ENCODE measurements at places on chromosomes 5 and 9. TPM values are rescaled to one million over a fixed set of nuclear protein-coding genes. Genes with fewer than 3 reads are reported as not detected.
A peak's percentile ranks its signal among the peaks of the same experiment; 100 is the strongest.

- H3K4me1 ChIP-seq = peaks cover 40% of the 10 kb centered on the region
- no peak overlapping the region for H3K4me3 ChIP-seq
- peak overlapping the region; percentile 35 for H3K27ac ChIP-seq
- H3K36me3 ChIP-seq = peaks cover 12% of the 10 kb centered on the region
- H3K27me3 ChIP-seq = no peaks in the 10 kb centered on the region
- peak; percentile 27 for DNase-seq
Observed at GRCh38 chr5:132687995-132688394, 14.2 kb downstream of the IL4 start.

DNA sequence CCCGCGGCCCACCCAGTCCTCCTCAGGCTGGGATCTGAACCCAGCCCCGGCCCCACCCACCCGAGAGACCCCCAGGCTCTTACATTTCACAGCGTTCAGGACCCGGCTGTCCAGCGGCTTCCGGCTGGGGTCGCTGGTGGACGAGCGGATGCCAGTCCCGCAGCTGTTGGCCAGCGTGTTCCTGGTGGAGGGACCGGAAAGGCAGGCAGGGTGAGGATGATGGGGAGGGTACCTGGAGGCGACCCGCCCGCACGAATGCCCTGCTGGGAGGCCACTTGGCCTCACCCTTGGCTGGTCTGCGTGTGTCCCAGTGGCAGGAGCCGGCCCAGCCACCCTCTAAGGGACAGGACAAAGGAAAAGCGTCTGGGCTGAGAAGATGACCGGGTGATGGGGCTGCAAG lies 51.9 kb upstream of the UBAC1 start:
- no peaks in the 10 kb centered on the region for H3K36me3 ChIP-seq
- no peak overlapping the region for H3K4me3 ChIP-seq
- DNase-seq = no peak
- no peaks in the 10 kb centered on the region for H3K4me1 ChIP-seq
- H3K27ac ChIP-seq = no peak overlapping the region

DNA sequence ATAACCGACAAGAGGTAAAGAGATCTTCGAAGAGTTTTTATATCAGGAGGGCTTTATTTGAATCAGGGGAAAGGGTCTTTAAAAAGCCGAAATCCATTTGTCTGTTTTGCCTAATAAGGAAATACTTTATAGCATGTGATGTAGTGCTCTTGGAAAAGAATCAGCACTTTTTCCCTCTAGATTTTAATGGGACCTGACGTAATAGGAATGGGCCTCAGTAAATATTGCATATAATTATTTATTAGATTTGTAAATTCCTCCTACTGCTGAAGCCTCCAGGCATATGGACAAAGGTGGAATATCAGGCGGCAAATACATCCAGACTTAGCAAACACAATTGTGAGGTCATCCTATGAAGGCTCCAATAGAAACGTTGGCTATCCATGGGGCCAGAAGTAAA lies 50.9 kb downstream of the ACTBL2 start:
- H3K36me3 ChIP-seq = no peaks in the 10 kb centered on the region
- H3K4me3 ChIP-seq = no peak overlapping the region
- no peaks in the 10 kb centered on the region for H3K4me1 ChIP-seq
- peaks cover 4% of the 10 kb centered on the region for H3K27me3 ChIP-seq
- DNase-seq = no peak

ABO gene
- not detected for total RNA-seq

DNA sequence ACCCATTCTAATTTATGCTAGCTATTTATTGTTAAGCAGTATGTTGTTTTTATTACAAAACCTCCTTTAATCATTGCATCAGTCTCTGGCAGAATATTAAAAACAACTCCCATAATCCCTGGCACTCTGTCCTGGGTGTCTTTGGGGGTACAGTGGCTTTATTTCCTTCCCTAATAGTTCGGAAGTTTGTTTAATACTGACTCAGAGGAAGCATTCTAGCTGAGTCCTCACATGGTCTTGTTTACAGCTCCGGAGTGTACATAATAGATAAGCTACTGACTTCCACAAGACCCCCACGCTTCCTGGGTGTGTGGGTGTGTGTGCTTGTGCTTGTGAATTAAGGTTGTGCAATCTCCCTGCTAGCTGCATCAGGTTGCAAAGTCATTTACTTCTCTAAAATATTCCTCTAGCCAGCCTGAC lies 149.8 kb upstream of the CDKN2B start:
- no peak for DNase-seq
- H3K36me3 ChIP-seq = no peaks in the 10 kb centered on the region
- no peak overlapping the region for H3K4me3 ChIP-seq

DNA sequence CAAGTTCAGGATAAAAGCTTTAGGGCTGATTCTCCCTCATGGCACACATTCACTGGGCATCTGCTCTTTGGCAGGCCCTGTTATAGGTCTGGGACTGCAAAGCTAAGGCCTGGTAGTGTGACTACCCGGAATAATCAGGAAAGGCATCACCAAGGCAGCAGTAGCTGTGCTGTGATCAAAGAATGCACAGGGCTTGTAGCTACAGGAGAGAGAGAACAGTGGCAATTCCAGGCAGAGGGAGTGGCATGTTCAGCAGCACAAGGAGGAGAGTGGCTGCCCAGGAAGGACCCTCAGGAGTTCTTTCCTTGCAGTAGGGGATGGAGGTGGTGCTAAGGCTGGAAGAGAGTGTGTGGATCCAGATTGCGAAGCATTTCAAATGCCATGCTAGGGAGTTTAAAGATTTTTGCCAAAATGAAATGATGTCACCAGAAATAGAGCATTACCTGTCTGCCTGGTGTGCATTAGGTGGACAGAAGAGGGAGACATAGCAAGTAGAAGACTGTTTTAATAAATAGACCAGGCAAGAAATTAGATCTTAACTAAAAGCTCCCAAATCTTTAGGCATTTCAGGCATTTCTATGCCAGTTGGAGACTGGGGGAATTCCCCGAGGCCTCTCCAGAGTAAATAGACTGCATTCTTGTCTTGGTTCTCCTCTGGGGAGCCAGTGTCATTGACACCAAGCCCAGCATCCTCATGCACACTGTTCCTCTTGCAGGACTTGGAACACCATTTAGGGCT lies 69.1 kb downstream of the GPR21 start:
- H3K4me1 ChIP-seq = no peaks in the 10 kb centered on the region
- H3K4me3 ChIP-seq = no peak overlapping the region
- H3K27me3 ChIP-seq = no peaks in the 10 kb centered on the region

DNA sequence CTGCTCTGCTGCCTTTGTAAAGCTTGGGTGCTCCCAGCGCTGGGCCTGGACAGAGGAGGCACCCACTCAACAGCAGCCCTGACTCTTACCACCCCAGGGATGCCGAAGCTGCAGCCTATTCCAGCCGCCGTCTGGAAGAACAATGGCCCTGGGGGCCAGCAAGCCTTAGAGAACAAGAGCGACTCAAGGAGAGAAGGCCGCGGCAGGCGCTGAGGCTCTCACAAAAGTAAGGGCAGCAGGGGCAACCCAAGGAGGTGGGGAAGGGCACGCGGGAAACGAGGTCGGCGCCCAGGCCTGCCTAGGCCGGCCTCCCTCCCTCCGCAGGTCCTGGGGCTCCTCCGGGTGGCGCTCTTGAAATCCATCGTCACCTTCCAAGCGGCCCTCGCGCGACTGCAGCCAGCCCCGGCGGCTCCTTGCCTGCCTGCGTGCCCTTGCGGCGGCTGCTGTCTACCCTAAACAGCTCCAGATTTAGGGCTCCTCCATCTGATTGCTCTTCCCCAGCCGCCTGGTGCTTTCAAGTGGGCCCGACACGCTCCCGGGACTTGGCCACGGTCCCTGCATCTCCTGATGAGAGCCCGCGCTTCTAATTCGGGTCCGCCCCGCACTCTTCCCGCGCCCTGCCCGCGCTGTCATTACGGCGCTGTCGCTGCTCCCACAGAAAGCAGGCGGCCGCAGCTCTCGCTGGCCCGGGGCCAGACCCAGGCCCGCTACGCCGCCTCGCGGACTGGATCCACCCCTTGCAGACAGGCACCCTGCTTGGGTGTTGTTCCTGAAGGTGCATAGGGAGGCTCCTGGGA lies 213.3 kb downstream of the SEMA6A start:
- H3K4me3 ChIP-seq = no peak overlapping the region
- DNase-seq = no peak
- peaks cover 21% of the 10 kb centered on the region for H3K36me3 ChIP-seq

DNA sequence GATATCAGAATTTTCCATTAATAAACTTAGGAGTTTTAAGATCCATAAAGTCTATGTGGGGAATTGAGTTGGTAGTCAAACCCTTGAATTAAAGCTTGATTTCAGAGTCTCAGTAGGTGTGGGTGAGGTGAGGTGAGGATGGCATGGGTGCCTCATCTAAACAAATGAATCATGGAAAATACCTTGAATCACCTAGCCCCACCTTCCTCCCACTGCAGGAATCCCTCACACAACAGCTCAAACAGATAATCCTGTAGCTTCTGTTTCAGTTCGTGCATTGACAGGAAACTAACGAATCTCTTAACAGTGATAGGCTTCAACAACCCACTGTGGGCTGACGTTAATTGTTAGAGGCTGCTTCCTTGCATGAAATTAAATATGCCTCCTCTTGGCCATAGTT lies 185.0 kb downstream of the SREK1 start:
- no peak overlapping the region for H3K4me3 ChIP-seq
- peak; percentile 13 for DNase-seq
- no peak overlapping the region for H3K27ac ChIP-seq
- peaks cover 8% of the 10 kb centered on the region for H3K4me1 ChIP-seq
- no peaks in the 10 kb centered on the region for H3K36me3 ChIP-seq

LCN10 gene
- total RNA-seq = 6.1 TPM

DNA sequence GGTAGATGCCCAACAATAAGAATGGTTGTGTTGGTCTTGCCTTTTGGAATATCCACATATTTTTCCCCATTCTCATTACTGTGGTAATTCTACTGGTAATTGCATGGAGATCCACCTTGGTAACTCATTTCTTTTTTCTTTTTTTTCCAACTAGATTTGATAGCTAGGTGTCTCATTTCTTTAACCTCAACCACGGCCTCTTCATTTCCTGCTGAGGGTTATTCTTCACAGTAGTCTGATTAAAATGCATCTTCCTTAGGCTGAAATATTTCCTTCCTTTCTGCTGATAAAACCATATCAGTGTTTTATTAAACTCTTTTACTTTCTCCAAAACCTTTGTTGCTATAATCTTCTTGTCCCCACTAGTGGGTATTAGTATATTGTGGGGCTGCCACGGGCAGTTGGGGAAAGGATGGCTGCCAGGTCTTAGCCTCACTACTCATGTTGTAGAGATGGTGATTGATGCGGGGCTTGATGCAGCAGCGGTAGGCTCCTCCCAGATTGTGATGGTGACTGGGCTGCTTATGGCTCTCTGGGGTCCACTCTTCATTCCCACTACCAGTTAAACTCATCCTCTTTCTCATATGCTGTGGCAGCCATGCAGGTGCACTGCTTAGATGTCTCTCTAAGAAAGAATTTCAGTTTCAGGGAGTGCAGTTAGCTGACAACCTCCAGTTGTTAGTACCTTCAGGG lies 35.9 kb downstream of the KIF2A start:
- H3K27me3 ChIP-seq = no peaks in the 10 kb centered on the region
- DNase-seq = no peak
- H3K27ac ChIP-seq = peak overlapping the region; percentile 85
- H3K36me3 ChIP-seq = peaks cover 37% of the 10 kb centered on the region
- H3K4me1 ChIP-seq = peaks cover 52% of the 10 kb centered on the region

DNA sequence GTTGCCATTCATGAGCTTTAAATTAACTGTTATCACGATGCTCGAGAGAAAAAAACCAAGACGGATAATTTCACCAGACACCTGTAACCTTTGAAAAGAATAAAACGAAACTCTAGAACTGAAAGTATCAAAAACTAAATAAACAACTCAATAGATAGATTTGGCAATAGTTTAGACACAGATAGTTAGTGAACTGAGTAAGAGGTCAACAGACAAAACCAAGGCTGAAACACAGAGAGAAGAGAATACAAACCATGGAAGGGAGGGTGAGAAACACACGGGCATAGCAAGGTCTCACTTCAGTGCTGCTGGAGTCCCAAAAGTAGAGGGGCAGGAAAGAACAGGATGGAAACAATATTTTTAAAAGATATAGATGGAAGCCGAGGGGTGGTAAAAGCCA lies 3.3 kb upstream of the OR2V1 start:
- H3K4me3 ChIP-seq = no peak overlapping the region
- no peaks in the 10 kb centered on the region for H3K4me1 ChIP-seq
- no peak overlapping the region for H3K27ac ChIP-seq
- no peaks in the 10 kb centered on the region for H3K36me3 ChIP-seq

DNA sequence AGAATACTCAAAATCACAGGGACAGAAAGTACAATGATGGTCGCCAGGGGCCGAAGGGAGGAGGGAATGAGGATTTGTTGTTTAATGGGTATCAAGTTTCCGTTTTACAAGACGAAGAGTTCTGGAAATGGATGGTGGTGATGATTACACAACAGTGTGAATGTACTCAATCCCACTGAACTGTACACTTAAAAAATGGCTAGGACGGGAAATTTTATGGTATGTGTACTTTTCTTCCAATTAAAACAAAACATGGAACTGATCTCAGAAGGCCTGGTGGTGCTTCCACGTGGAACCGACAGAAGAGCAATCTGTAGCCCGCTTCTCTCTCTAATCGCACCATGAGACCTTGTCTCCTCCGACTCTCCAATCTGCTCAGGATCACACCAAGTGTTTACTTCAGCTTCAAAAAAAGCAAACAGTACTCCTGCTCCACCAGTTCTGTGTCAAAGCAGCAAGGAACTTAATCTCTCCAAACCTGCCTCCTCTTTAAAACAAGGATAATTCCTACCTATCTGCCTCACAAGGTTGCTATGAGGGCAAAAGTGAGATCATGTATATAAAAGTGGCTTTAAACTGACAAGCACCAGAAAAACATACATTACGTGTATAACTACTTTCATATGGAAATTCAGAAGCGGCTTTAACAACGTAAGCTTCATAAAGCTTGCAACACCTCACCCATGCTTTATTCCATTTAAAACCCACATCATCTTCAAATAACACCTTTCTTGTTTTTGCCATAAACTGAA lies 2.1 kb downstream of the ECPAS start:
- peak overlapping the region; percentile 87 for H3K4me3 ChIP-seq
- H3K27me3 ChIP-seq = no peaks in the 10 kb centered on the region
- DNase-seq = no peak
- peaks cover 19% of the 10 kb centered on the region for H3K36me3 ChIP-seq
- peaks cover 41% of the 10 kb centered on the region for H3K4me1 ChIP-seq

DNA sequence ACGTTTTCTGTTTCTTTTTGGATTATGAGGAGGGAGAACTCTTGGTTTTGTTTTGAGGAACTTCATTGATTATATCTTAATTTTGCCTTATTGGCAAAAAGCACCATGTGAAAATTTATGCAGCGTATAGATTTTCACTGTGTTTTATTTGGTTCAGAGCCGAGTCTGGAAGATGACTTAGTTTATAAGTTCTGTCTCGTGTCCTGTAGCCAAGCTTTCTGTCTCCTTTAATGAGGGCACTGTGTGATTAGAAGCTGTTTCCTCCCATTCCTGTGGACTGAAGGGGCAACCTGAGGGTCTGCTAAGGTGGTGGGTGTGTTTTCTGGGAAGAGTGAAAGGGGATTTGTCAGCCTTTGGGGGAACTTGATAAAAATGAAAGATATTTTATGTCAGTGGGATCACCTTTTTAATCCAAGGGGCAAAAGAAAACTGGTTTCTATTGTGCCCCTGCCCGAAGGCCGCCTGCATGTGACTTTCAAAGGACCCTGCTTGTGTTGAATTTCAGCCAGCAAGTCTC lies 262.1 kb downstream of the FANCC start:
- H3K27me3 ChIP-seq = peaks cover 12% of the 10 kb centered on the region
- no peak overlapping the region for H3K27ac ChIP-seq
- no peak overlapping the region for H3K4me3 ChIP-seq
- no peak for DNase-seq
- H3K36me3 ChIP-seq = peaks cover 2% of the 10 kb centered on the region
- no peaks in the 10 kb centered on the region for H3K4me1 ChIP-seq

- no peak overlapping the region for H3K4me3 ChIP-seq
- no peaks in the 10 kb centered on the region for H3K36me3 ChIP-seq
- no peaks in the 10 kb centered on the region for H3K4me1 ChIP-seq
Observed at GRCh38 chr9:115391168-115391825, 273.3 kb upstream of the TNC start.

LHX2 gene
- total RNA-seq = not detected

EQTN gene
- not detected for total RNA-seq

Measured in activated naive CD8-positive, alpha-beta T cell treated with anti-CD3 and anti-CD28 coated beads for 36 hours (primary cell).